Neural crest cell (in vitro differentiated cells): ENCODE measurements at places on chromosomes 4 and X.

- no peak for DNase-seq
These were observed 65.5 kb downstream of the LEF1 start for GRCh38 chr4:108103099-108103862.

DNA sequence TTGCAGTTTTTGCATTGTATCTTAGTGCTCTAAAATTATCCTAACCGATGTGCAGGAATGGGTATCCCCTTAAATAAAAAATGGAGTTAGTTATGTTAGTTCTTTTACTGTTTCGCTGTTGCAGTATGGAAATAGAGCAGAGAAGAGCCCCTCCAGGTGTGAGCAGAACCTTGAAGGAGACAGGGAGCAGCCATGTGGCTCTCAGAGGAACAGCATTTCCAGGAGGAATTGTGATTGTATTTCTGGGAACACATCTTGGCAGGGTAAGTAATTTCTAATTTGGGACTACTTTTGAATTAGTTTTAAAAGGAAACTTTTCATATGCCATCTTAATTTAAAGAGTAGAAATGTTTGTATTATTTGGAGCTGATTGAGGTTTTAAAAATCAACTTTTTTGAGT is 5.3 kb upstream of the CCDC158 start:
- no peak for DNase-seq

GRCh38 chr4:118173956-118174725 is 139.9 kb downstream of the NDST3 start:
- DNase-seq, result no peak

GRCh38 chrX:13764765-13765164 is 30.2 kb downstream of the OFD1 start:
- peak; percentile 38 for DNase-seq

- no peak for DNase-seq
These were observed 662.0 kb upstream of the CPEB2 start for GRCh38 chr4:14340321-14340720.

- DNase-seq, result no peak
These were observed 134.7 kb downstream of the F11 start for GRCh38 chr4:186400676-186401075.

DNA sequence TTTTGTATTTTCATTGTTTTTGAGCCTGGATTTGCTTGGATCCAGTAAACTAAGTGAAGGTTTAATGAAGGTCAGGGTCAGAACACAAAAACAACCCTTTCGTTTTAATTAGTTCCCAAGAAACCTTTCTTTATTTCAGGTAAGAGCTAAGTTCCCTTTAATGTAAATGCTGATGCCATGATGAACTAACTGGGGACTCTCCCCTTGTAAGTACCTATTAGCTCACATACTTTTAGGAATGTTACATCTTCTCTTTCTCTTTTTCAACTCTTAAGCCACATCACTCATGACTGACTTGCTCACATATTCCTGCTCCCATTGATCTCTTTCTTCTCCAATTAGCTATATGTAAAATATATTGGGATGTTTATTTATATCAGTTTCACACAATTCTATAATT is 673.1 kb upstream of the CPEB2 start:
- no peak for DNase-seq

DNA sequence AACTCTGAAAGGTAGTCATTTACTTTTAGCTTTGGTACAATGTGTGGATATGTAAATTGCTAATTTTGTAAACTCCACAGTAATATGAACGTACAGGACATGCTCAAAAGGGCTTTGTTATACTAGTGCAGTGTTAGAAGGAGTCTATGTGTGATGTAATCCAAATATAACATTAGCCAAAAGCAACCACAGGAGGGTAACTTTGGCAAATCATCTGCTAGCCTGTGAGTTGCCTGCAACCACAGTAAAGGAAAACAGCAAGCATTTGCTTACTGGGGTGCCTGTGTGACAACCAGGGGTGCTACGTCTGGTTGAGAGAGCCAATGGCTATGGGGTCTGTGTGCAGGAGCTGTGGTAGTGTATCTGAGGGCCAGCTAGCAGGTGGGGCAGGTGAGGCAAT is 245.8 kb downstream of the ADAMTS3 start:
- DNase-seq, result no peak

DNA sequence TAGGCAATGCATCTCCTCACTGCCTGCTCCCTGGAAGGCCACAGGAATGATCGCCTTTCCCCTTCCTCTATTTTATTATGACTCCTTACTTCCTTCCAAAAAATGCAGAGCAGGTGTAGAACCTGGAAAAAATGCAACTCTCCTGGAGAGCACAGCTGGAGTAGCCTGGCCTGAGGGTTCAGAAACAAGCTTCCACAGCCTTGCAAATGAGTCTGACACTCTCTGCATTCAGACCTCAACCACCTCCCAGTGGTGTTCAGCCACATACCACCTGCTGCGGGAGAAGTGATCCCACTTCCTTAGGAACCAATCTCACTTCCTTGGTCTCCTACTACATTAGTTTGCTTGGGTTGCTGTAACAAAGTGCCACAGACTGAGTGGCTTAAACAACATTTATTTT is 368.1 kb upstream of the NOCT start:
- no peak for DNase-seq

- no peak for DNase-seq
These were observed 741.3 kb downstream of the PCDH7 start for GRCh38 chr4:31461421-31461820.

DNA sequence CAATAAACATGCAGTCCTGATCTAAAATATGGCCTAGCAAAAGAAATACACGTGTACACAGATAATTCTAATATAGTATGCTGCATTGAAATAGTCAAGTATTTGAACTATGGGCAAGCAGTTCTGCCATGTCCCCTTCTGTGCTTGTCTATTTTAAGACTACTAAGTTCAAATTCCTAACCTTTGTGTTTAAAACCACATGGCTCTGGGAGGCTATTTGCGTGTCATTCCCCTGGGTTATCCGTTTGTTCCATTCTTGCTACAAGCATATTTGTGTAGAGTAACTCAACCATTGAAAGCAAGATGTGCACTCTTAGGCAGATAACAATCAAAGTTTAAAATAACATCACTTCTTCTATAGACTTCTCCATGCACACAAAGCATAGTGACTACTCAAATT is 25.4 kb upstream of the TBC1D1 start:
- DNase-seq, result no peak

DNA sequence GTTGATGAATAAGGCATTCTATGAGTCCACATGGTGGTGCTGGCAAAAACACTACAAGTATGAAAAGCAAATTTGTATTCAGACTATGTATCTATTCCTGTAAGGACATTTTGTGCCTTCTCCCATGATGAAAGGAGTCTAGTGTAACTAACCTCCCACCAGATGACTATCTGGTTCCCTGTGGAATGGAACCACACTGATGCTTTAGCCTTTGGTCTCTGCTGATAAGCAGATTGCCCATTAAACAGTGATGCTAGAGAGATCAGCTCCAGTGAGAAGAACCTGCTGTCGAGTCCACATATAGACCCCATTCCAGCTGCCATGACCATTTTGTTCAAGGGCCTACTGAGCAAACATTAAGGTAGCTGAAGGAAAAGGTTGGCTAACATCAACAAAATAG is 10.5 kb upstream of the THOC2 start:
- no peak for DNase-seq

- DNase-seq, result no peak
These were observed 124.2 kb downstream of the BANK1 start for GRCh38 chr4:101914761-101915160.

DNA sequence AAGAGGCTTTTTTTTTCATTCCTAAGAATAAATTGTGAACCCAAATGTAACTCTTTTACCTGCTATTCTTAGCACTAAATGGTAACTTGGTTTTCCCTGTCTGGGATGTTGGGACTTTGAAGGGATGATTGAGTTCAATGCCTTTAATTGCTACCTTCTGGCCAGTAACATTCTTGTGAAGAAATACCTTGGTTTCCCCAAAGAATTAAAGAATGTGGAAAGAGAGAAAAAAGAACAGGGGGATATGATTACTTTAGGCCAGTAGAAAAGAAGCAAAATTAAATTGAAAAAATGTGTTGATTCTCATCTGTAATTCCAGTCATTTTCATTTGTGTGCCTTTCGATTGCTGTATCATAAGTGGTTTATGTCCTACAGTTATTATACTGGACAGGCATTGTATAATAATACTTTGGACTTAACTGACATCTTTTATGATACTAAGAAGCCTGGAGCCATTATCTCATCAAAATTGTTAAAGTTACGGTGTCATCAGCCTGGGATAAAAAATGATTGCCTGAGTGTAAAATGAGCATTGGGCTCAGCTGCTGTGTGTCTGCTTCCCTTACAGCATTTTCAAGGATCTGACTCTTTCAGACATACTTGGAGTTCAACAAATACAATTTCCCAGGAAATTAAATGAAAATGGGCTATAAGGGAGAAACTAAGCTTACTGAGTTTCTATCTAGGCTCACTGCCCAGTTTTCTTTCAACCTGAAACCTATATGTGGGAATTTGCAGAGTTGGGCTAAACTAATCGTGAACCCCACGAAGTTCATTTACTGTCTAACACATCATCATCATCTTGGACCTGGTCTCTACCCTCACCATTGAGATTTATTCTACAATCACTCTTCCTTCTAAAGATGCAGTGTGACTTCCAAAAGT is 146.3 kb downstream of the SHROOM3 start:
- DNase-seq, result no peak

DNA sequence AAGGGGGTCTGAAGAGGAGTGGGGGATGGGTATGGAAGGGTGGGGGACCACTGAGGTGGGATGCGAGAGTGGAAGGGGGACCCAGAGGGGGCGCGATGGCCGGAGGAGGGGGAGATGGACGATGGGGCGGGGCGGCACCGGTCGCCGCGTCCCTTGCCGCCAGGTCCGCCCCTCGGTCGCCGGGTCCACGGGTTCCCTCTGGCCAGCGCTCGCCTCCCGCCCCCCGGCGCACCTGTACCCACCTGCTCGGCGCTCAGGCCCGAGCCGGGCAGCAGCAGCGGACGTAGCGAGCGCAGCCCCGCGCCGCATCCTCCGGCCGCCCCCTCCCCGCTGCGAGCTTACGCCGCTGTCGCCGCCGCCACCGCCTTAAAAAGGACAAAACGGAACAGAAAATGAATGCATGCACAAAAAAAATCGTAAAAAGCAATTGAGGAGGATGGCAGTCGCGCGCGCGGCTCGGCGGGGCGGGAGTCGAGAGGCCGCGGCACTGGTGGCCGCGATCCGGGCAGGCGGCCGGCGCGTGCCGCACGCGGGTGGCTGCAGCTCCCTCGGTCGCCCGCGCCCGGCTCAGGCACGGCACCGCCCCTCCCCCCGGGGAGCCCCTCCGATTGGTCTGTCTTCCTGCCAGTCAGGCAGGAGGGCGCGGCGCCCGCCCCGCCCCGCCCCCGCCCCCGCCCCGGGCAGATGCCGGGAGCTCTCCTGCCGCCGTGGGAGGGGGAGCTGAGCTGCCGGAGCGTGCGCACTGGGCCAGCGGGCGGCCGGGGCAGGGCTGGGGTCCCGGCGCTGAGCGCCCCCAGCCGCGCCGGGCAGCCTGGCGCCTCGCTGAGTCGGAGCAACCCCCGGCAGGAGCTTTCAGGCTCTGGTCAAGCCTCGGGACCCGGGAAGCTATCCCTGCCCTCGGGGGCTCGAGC is at the start of gene JAKMIP1:
Gene JAKMIP1 (minus strand): TSS at position 539 of the 911 bp plus-strand sequence. CDS start 87,699 bp downstream, outside the sequence.
- peak; percentile 96 for DNase-seq

- DNase-seq, result no peak
These were observed 918.4 kb downstream of the ADGRL3 start for GRCh38 chr4:62118558-62118957.

DNA sequence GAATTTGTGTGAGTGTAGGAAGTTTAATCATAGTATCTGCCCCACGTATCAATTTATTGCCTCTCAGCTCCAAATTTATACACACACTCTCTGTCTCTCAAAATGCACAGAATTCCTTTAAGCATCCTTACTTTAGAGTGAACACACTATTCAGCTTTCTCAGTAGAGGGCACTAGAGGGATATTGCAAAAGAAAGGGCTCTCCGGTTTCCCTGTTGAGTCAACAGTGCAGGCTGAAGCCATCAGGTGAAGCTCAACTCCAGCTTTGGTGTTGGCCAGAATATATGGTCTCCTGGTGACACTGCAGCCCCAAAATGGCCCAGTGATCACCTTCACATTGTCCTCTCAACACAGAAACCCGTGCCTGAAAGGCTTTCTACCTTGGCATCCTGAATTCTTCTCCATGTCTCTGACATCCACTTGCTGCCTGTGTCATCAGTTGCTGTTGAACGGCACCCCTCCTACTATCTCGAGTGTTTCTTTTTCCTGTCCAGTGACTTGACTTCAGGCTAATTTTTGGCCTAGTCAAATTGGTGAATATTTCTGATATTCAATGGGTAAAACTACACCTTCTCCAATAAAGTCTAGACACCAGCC is 670.5 kb downstream of the GABRG1 start:
- no peak for DNase-seq

DNA sequence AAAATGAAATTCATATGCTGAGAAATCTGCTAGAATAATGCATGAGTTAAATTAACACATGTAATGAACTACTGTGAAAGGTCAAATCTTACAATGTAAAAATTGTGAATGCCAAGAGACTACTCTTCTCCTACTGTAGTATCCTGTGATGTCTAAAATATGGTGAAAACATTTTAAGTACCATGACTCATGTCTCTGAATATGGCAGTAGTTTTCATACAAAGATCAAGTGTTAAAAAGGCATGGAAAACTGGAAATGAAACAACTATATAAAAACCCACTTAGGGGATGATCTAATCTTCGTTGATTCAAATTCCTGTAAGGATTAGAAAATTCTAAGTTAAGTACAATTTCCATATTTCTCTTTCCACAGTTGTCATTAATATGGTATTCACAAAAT is 221.3 kb downstream of the PPP3CA start:
- no peak for DNase-seq

DNA sequence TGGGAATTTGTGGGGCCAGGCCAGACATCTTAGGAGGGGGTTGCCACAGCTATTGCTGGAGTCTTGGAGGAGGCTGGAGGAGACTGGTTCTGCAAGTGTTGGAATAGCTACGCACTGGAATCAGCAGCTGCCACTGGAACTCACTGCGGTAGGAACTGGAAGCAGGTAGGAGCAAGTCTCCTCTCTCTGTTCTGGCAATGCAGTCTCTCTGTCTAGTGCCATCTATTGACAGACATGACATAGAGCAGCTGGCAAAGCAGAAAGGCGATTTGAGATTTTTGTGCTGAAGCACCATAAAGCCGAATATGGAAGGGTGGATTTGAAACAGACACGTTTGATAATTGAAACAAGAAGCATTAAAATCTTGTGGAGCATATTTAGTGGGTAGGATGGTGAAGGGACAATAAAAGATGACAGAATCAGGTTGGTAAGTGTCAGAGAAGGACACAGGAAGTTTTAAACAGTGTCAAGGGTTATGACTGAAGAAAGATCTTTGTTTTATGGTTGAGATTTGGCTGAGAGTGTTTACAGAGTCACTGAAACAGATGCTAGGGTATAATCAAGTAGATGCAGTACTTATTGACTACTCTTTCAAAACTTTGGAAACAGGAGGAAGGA is 23.5 kb upstream of the SYNPO2 start:
- peak; percentile 8 for DNase-seq

- no peak for DNase-seq
These were observed 205.9 kb upstream of the VCX start for GRCh38 chrX:7637066-7637465.

- no peak for DNase-seq
These were observed 1542.1 kb downstream of the STIM2 start for GRCh38 chr4:28402751-28403150.

DNA sequence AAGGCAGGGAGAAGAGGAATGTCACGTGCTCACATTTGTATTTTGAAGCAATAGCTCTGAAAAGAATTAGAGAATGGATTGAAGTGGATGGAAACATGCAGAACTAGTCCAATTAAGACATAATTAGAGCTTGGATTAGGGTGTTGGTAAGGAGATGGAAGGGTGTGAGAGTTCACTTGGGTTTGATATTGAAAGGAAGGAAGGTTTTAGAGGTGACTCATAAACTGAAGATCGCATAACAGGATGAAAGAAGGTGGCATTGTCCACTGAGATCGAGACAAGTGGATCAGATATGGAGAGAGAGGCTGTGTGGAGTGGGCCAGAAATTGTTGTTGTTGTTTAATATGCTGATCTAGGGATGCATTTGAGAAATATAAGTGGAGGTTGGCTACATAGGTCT is 244.0 kb upstream of the SMIM31 start:
- DNase-seq, result no peak
